Mammary epithelial cell (primary cell): ENCODE measurements at places on chromosomes 13 and 19. TPM values are rescaled to one million over a fixed set of nuclear protein-coding genes. Genes with fewer than 3 reads are reported as not detected.

HCN2 gene
- total RNA-seq, result 0.33 TPM

ZNF726 gene
- 2.5 TPM for total RNA-seq

MVB12A gene
- total RNA-seq, result 32.2 TPM

- DNase-seq, result no peak
Measured at GRCh38 chr13:26710166-26710565, 50.4 kb downstream of the GPR12 start.

DNA sequence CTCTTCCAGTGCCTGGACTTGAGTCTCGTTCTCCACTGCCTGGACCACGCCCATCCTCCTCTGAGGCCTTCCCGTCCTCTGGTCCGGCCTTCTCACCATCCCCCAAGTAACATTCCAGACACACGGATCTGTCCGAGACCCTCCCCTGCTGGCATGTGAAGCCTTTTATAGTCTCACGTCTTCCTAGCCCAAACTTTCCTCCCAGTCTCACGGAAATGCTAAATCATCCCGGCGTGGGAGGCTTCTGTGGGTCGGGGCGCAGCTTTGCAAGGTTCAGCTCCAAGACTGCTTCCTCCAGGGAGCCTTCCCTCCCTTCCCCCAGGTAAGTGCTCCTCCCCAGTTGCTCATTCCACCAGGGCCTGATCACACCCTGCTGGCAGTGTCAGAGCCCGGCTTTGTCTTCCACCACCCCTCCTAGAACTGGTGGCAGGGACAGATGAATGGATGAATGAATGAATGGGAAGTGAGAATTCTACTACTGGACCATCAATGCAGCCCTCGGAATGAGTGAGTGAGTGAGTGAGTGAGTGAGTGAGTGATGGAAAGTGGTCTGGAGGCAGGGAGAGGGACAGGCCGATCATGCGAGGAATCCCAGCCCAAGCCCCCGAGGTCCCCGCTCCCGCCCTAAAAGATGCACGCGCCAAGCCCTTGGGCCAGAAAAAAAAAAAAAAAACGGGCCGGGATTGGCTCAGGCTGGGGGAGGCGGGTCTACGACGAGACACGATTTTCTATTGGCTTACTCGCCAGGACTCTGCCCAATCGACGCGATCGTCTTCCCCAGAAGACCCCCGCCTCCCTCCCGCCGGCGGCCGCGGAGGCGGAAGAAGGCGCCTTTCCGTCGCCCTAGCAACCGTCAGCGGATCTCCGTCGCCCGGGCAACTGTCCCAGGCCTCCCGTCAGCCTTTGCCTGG is 9.3 kb downstream of the EPHX3 start:
- peak; percentile 80 for DNase-seq

GRCh38 chr19:31270897-31271296 is 78.3 kb downstream of the TSHZ3 start:
- DNase-seq, result no peak

DNA sequence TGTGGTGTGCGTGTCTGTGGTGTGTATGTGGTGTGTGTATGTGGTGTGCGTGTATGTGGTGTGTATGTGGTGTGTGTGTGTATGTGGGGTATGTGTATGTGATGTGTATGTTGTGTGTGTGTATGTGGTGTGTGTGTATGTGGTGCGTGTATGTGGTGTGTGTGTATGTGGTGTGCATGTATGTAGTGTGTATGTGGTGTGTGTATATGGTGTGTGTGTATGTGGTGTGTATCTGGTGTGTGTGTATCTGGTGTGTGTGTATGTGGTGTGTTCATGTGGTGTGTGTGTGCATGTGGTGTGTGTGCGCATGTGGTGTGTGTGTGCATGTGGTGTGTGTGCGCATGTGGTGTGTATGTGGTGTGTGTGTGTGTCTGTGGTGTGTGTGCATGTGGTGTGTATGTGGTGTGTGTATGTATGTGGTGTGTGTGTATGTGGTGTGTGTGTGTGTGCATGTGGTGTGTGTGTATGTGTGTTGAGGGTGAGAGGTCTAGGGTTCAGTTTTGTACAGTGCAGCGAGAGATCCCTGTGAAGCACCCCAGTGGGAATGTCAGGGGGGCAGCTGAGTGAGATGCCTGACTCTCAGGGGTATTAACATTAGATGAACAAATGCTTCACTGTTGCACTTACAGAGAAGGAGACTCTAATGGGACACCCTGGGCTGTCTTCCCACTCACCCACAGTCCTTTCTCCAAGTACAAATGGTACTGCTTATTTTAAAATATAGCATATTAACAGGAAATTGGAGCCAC is 61.3 kb upstream of the MEDAG start:
- DNase-seq, result no peak

DNA sequence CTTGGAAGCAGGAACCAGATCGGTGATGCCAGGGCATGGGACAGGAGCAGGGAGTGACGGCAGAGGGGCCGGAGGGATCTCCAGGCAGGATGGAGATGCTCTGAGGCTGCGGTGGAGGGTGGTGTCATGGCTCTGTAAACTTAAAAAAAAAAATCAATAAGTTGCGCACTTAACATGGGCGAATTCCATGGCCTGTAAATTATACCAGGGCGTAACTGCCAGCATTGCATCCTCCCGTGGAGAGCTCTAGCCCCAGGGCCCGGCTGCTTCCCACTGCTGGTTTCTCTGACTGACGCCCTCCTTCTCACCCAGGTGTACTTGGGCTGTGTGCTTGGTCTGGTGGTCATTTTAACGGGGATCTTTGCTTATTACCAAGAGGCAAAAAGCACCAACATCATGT is 8.7 kb downstream of the ATP12A start:
- DNase-seq, result no peak

DNA sequence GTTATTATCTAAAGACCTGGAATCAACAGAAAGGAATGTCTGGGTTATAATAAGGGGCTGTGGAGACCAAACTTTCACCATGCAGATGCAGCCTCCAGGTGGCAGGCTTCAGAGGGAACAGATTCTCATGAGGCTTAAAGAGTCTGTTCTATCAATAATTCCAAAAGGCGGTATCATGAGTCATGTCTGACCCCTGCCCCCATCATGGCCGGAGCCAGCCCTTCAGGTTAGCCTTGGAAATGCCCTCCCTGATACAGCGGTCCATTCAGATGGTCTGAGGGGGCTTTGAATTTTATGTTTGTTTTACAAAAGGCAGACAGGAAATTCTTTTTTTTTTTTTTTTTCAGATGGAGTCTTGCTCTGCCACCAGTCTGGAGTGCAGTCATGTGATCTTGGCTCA is 21.7 kb upstream of the LAMP1 start:
- peak; percentile 51 for DNase-seq

- no peak for DNase-seq
Measured at GRCh38 chr19:4326837-4327251, 11.8 kb downstream of the STAP2 start.

DNA sequence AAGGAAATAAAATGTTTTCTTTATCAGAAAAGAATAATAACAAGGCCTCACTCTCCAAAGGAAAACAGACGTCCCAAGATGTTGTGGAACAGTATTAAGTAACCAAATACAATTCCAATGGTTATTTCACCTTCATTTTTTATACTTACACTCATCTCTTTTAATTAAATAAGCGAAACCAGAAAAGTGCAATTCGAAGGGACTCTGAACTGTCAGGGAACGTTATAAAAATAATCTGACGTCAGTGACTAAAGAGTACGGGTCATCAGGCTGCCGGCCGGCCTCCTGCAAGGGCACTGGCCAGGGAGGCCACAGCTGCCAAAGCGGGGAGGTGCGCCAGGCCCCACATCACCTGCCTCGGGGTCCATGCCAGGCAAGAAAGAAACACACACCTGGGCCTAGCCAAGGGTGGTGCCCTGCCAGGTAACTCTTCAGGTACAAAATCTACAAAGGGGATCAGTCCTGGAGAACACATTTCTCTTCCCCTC is 61.2 kb downstream of the CDADC1 start:
- no peak for DNase-seq

GRCh38 chr13:50809133-50810090 is 34.1 kb downstream of the DLEU7 start:
- no peak for DNase-seq

DNA sequence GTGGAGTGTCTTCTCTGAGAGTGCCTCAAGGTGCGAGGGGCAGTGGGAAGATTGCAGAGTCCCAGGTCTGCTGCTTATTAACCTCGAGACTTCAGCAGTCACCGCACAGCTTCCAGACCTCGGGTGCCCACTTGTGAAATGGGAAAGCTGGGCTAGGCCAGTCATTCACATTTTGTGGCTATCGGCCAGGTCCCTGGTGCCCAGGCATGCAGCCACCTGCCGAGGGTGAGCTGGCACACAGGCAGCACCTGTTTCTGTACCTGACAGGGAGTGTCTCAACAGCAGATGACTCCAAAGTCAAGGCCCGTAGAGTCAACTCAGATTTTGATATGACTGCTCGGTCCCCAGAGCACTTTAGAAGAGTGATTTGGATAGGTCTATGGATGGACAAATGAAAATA is 21.9 kb downstream of the UQCRFS1 start:
- peak; percentile 12 for DNase-seq

GRCh38 chr13:27035892-27036235 is 135.7 kb downstream of the USP12 start:
- peak; percentile 9 for DNase-seq

DNA sequence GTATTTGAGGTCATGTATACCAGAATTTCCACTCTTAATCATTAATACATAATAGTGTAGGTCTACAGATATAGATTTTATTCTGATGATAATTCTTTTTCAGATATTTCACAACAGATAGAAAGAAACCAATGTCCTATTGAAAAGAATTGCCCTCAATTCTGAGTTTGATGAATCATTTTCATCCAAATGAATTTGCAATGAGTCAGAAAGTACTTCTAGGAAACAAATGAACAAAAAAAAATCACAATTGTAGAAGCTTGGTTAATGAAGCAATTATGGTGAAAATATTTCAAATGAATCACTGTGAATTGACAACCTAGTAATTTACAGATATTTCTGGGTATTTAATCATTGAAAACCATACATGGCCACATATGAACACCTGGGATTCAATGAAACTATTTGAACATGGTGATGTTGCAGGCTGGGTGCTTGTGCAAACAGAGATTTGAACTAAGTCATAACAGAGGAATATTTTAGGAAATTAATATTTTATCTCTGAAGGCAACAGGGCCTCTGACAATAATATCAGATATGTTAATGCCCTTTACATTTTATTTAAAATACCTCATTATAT is 360.9 kb downstream of the SLITRK5 start:
- peak; percentile 0 for DNase-seq

DNA sequence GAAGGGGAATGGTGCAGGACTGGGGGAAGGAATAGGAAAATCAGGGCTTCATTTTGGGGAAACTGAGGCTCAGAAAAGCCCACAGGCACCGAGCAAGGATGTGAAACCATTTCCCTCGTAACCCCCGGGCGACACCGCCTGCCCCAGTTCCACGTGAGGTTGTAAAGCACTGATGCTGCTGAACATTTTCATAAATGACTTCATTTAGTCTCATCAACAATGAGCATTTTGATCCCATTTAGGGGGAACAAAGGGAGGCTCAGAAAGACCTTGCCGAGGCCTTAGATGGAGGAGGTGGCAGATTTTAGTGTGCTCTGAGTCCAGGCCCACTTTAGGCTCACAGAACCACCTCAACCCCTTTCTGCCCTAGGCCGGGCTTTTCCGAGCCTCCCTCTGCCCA is 20.5 kb upstream of the FBXO27 start:
- no peak for DNase-seq

- no peak for DNase-seq
Measured at GRCh38 chr13:112245179-112245724, 130.9 kb upstream of the SPACA7 start.
